Heart left ventricle (tissue), 16 donors: ENCODE measurements at places on chromosomes 1 and 21. TPM values are rescaled to one million over a fixed set of nuclear protein-coding genes. Genes with fewer than 3 reads are reported as not detected.

GRCh38 chr1:37795340-37796125, 1.9 kb downstream of the MANEAL start:
- peak; percentile 83 for DNase-seq

DNA sequence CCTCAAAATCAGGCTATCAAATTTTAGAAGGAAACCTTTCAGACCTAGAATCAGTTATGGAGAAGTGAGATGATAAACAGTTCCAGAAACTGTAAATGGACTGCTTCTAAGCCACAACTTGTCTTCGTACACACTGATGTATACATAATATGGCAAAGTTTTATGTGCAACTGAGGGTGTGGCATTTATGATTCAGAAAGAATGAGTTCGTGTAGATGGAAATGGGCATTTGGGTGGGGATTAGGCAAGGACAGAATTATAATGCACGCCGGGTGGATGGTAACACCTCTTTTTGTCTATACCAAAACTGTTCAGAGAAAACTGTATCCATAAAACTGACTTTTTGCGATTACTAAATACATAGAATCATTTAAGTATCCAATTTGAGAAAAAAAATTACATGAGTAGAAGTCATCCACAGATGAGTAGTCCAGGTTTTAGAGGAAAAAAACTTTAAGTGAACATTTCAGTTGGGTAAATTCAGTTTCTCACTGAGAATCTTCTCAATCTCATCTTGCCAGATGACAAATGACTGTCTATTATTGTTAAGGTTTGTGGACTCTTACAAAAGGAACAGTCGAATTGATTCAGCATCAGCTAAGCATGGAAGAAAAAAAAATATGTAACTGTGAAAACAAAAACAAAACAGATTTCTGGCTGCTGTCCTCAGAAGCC, 22.5 kb downstream of the ERRFI1 start:
- DNase-seq = no peak

DNA sequence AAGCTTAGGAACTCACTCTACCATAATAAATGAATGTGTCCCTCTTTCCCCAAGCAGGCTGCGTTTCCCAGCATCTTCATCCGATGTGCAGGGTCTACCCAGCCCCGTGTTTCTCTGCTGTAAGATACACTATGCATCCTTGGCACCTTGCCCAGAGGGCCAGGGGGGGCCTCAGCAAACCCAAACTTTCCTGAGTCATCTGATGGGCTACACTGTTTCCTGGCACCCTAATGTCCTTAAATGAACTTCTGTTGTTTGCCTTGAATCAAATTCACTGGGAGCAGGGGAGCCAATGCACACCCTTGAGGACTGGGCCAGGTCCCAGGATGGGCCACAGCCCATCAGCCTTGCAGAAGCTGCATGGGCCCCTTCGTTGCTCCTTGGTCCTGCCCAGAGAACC, 145.5 kb downstream of the IGSF21 start:
- no peak for DNase-seq

DNA sequence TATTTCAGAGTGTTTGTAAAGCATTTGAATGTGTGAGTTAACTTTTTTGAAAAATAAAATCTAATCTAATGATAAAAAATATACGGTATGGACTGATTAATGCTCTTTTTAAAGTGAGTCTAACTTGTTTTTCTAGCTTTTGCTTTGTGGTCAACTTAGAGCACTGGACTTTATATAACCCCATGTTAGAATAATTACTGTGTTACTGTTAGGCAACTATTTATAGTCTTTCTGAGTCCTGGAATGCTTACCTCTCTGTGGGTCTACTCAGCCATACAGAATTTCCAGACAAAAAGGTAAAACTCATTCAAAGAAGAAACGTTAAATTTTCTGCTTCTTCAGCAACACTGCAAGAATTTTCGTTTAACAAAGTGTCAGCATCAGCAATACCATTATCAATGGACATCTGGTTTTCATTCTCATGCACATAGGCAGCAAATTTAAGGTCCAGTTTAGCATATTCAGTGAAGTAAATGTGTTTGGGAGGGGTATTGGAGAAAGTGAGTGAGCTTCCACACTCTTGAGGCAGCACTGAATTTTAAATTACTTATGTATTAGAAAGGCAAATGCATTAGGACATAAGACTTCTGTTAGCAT, 664.7 kb upstream of the NEGR1 start:
- no peak for DNase-seq

DNA sequence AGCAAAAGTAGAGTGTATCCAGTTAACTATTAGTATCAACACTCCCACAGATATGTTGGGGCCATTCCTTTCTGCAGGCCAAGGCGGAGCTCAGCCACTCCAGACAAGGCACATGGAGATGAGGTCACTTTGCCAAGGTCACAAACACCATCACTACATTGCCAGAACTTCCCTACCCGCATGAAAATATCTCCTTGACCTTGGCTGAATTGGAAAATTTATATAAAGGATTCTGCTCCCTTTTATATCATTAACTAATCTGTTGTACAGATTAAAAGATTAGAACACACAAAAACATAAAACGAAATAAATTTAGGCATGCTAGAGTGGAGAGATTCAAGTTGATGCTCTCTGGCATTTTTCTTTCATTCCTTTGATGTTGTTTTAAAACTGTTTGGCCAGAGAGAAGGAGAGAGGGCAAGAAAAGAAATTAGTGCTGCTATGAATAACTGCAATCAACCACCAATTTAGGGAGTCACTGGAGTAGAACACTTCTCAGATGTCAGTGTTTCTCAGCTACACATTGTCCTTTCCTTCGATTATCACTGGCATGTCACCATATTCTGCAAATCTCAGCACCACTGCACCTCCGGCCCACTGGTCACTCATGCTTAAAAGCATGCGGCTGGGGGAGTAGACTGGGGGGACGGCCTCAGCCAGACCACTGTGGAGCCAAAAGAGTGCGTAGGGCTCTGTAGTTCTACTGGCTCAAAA, 78.7 kb upstream of the ATP1B1 start:
- DNase-seq = no peak

- no peak for DNase-seq
Observed at GRCh38 chr1:64403331-64403730, 66.6 kb upstream of the CACHD1 start.

The PLCH2 gene
- 0.36 TPM for total RNA-seq

- DNase-seq = no peak
Observed at GRCh38 chr1:244779410-244779809, 56.0 kb upstream of the COX20 start.

The COL8A2 gene
- total RNA-seq = 0.46 TPM

DNA sequence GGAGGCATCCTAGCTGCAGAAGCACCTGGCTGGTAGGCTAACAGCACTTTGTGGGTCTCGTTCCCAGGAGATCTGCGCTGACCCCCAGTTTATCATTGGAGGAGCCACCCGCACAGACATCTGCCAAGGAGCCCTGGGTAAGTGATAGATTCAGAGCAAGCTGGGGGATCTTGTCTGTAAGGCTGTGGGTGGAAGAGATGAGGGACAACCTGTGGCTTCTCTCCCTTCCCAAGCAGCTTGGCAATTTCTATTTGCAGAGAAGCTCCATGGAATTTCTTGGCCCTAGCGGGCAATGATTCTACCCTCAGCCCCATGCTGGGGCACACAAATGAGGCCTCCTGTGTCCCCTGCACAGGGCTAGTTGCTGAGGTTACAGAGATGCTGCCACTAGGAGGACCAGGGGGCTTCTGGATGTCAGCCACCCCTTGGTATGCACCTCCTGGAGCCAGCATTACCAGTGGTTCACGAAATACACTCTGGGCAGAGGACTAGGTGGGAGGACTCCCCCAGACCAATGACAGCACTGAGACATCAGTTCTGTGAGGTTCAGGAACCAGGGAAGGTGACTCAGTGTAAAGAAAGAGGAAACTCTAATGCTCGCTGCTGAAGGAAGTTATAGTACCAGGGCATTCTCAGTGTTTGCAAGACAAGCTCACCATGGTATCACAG, 5.5 kb downstream of the CAPN2 start:
- no peak for DNase-seq

GRCh38 chr1:208171616-208172422, 72.4 kb downstream of the PLXNA2 start:
- DNase-seq = no peak

DNA sequence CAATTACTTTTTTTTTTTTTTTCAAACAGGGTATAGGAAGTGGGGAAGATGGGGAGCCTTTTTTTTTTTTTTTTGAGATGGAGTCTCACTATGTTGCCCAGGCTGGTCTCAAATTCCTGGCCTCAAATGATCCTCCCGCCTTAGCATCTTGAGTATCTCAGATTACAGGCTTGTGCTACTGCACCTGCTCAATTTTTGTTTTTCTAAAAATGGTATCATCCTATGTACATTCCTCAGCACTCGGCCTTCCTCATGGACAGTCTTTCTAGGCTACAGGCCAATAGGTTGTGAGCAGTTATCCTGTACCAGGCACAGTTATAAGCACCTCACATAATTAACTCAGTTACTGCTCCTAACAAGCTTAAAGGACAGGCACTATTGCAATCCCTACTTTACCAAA, 132.1 kb upstream of the EDN2 start:
- DNase-seq = no peak

DNA sequence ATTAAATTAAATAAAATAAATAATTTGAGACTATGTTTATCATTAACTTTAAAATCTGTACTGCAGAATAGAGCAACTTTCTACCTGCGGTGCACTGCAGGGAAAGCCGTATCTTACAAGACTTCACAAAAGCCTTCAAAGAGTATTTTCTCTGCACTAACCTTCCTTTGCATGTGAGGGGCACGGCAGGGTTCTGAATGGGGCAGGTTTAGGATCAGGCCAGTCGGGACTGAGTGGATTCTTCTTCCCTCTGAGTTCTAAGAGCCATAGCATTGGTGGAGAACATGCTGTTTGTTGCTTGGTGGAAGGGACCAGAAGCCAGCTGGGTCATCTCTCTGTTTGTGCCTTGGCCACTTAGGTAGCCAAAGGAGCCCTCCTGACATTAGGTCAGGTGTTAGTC, 55.2 kb upstream of the LGALS8 start:
- DNase-seq = no peak

GRCh38 chr1:90709535-90709934, 7.6 kb downstream of the BARHL2 start:
- DNase-seq = no peak

GRCh38 chr1:228307218-228308023, 99.2 kb downstream of the TRIM11 start:
- peak; percentile 17 for DNase-seq

DNA sequence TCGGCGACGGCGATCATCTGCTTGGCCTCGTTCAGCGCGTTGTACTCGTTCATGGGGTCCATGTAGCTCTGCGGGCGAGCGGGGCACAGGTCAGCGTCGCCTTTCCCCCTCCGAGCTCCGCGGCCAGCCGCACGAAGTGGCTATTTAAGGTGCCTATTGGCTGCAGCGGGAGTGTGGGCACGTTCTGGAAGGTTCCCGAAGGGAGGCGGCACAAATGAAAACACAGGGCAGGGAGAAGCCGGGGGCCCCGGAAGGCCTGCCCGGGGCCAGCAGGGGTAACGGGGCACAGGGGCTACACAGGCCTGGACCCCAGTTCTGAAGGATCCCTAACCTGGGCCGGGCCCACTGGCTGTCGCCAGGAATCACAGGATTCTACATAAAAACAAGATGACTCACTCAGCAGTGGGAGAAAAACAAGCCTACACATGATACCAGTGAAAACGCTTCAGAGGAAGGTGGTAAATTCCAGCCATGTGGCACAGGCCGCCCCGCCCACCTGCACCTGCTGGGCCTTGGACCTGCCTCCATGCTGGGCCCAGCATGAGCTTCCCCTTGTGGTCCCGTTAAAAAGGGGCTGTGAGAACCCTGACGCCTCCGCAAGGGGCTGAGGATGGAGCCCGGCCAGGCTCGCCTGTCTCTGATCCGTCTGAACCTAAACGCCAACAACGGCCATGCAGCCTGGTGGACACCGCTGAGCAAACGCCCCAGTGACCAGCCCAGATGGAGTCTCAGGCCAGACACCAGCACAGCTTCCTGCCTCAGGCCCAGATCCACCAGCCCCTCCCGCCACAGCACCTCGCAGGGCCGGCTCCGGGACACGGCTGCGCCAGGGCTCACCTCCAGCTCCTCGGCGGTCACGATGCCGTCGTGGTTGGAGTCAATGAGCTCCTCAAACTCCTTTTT, 3.9 kb upstream of the TNFRSF4 start:
- no peak for DNase-seq

DNA sequence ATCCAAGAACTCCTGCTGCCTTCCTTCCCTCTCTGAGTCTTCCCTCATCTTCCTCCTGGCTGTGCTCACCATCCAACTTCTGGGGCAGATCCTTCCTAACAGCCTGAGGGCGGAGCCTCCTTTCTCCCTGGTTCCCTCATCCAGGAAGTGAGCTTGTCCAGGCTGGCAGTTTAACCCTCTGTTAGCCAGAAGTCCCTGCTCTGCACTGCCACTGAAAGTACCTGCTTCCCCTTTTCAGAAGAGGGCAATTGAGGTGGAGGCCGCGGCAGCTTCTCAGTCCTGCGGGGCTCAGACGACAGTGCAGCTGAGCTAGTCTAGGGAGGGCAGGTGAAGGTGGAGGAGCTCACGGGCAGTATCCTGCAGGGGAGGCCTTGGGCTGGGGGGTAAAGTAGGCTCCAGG, 149.1 kb downstream of the FCRL5 start:
- DNase-seq = no peak

The HORMAD1 gene
- not detected for total RNA-seq

DNA sequence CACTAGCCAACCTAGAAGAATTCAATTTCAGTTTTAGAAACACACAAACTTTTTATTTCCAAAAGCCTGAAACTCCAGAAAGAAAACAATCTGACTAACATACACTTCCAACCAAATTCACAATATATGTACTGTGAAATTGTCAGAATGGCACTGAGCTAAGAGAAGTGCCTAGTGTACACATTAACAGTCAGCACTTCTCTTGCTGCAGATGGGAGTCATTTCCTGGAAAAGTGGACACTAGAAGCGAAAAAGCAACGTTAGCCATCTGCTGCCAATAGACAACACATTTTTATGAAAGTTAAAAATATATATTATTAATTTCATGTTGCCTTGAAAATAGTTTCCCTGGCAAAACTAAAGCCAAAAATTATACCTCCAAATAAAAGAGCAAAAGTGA, 66.1 kb downstream of the EPS15 start:
- no peak for DNase-seq

The GJA8 gene
- not detected for total RNA-seq

DNA sequence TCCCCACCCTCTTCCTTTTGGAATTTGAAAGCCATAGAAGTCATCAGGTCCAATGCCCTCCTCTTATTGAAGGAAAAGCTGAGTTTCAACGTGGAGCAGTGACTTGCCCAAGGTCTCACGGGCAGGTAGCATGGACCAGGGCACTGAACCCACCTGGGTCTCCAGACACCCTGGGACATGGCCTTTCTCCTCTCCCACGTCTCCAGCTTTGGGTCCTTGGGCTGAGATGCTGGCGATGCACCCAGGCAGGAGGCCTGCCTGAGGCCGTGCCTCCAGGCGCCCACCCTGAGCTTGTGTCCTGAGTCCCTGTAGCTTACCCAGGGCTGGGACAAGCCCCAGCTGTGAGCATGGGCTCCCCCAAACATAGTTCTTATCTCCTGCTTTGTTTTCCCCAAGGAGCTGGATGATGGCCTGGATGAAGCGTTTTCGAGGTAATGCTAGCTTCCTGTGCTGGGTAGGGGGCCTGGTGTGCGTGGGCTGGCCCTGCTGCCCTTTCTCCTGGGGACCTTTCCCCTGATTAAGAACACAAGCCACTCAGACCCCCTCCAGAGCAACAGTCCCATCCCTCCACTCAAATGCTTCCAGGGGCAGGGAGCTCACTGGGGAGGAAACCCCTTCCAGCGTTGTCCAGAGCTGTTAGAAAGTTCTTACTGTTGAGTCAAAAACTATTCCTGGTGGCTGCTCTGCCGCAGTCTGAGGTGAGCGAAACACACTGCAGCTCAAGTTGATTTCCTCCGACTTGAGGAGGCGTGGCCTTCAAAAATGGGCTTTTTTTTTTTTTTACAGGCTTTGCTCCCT, 21.6 kb downstream of the LDLRAP1 start:
- no peak for DNase-seq

The DTL gene
- 0.45 TPM for total RNA-seq

The LMX1A gene
- not detected for total RNA-seq

- no peak for DNase-seq
Observed at GRCh38 chr1:168386949-168387586, 106.4 kb downstream of the TBX19 start.
